D341Med (cell line): ENCODE measurements at places on chromosomes 16 and 17.

DNA sequence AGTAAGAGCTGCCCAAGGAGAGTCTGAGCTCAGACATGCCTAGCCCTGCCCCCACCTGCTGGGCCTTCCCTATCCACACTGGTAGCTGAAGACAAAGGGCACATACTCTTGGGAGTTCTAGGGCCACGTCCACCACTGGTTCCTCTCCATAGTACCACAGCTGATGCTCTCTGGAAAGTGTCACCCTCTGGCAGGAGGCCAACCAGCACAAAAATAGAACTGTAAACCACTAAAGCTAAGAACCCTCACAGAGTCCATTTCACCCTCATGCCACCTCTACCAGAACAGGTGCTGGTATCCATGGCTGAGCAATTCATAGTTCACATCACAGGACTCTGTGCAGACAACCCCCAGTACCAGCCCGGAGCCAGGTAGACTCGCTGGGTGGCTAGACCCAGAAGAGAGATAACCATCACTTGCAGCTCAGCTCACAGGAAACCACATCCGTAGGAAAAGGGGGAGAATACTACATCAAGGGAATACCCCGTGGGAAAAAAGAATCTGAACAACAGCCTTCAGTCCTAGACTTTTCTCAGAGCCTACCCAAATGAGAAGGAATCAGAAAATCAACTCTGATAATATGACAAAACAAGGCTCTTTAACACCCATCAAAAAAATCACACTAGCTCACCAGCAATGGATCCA lies 115.3 kb downstream of the CEP112 start:
- DNase-seq = no peak

- DNase-seq = no peak
These were observed at the start of gene WFDC1 for GRCh38 chr16:84294531-84295142. Gene WFDC1 (plus strand): TSS chr16:84294878. CDS start chr16:84294972, 94 bp downstream.

GRCh38 chr17:38616361-38616760 lies 10.6 kb upstream of the SRCIN1 start:
- peak; percentile 39 for DNase-seq

- no peak for DNase-seq
These were observed 44.3 kb downstream of the RGS9 start for GRCh38 chr17:65181237-65182061.

DNA sequence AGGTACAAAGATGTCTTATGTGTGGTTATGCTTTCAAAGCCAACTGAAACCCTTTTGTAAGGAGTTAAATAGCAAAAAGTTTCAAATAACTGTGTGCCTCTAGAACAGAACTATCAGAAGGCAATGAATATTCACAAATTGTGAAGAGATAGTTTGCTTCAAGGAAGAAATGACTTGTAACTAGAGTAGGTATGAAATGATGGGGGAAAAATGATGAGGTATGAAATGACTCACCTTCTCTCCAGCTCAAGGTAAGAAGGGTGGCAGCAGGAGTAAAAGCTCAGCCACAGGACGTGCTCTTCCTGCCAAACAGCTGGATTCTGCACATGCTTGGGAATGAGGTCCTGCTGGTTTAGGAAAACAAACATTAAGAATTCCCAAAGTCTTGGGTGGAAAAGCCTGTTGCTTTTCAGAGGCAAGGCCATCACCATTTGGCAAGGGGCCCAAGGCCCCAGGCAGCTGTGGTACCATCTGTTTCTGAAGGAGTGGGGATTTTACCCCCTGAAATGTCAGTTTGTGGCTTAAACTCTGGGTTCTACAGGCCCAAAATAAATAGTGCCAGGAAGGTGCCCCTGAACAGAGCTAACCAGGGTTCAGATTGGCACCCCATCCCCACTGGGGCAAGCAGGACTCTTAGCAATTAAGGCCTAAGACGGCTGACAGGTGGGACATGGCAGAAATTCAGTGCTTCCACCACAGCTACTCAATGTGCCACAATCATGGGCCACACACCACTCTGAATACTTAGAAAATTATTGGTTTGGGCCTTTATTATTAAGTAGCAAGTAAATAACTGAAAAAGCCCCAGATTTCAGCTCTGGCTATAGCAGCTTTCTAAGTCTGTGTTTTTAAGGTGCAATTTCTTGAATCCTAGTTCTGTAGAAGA lies 13.3 kb downstream of the HERPUD1 start:
- DNase-seq = no peak

DNA sequence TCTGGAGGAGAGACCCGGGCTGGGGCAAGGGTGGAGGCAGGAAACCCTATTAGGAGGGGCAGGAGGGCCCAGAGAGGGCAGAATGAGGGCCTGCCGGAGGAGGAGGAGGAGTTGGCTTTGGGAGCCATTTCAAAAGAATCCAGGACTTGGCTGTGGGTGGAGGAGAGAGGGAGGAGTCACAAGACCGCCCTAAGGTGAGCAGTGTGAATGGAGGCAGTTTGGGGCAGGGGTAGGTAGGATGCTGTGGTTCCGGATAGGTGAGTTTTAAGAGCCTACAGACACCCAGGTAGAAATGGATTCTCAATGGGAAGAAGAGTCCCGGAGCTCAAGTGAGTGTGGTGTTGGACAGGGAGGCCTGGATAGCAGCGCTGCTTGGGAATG lies 80.3 kb downstream of the ARHGAP23 start:
- DNase-seq = no peak

DNA sequence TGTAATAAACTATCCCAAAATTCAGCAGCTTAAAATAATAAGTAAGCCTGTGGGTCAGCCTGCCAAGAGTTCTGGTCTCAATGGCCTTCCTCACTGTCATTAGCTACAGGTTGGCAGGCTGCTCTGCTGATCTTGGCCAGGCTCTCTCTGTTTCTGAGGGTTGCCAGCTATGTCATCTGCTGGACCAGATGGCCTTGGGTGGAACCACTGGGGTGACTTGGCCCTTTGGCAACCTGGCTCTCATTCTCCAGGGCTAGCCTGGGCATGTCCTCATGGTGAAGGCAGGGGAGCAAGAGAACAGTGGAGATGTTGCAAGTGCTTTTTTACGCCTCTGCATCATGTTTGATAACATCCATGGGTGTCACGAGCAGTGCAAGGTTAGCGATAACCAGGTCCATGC lies 13.9 kb downstream of the ITGAM start:
- DNase-seq = no peak

GRCh38 chr17:68420065-68420464 lies 37.2 kb downstream of the WIPI1 start:
- DNase-seq = no peak

- no peak for DNase-seq
These were observed 6.0 kb upstream of the TNFRSF13B start for GRCh38 chr17:16977932-16978331.

- no peak for DNase-seq
These were observed 15.5 kb downstream of the GTF3C1 start for GRCh38 chr16:27534256-27534655.

GRCh38 chr16:28572696-28573510 lies 19.2 kb downstream of the SGF29 start:
- no peak for DNase-seq

GRCh38 chr16:74603848-74604247 lies 3.1 kb downstream of the GLG1 start:
- no peak for DNase-seq

DNA sequence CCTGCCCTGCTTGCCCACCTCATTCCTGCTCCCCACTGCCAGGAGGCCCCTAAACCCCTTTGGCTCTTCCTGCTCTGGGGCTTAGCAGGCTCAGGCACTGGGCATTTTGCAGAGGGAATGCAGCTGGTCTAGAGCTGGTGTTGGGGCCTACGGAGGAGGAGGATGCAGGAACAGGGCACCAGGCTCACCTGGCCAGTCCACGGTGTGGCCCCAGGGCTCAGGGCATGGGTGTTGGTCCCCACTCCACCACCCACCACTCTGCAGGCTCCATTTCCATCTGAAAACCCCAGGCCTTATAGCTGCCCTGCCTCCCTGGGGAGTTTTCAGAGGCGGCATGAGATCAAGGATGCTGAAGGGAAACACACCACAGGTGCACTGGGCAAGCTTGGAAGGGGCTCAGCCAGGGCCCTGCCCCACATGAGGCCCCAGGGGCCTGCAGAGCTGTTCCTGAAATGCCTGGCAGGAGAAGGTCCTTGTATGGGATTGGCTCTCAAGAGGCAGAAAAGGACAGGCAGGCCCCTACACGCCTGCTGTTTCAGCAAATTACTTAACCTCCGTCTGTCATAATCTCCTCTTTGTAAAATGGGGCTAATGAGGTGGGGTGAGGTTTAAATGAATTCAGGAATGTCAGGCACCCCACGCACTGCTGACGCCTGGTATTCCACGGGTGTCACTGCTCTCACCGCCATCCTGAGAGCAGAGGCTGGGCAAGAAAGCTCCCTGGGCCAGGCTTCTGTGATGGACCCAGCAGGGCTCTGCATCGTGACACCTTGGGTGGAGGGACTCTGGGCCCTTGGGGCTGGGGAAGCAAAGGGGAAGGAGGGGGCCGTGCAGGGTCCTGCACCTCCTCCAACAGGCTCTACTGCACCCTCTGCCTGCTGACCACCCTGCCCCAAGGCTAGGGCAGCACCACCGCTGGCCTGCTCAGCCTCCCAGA lies 9.3 kb downstream of the SLC47A2 start:
- DNase-seq = peak; percentile 27

DNA sequence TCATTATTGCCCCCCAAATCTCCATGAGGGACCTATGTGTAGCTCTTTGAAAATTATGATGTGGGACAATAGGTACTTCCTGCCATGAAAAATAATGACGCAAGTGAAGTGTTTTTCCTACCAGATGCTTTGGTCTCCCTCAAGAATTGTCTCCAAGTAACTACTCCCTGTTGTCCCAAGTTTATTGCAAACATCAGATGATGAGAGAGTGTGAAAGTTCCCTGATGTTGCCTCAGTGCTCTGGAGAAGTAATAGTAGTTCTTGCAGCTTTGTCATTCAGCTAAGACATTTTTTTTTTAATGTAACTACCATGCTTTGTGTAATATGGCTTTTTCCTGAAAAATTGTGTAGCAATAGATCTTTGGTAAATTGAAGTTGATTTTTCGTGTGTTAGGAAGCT lies 20.1 kb downstream of the LPCAT2 start:
- DNase-seq = no peak

- no peak for DNase-seq
These were observed 77.5 kb downstream of the RPGRIP1L start for GRCh38 chr16:53626161-53626560.

- no peak for DNase-seq
These were observed 1686.8 kb downstream of the TP53TG3F start for GRCh38 chr16:35146031-35146710.

DNA sequence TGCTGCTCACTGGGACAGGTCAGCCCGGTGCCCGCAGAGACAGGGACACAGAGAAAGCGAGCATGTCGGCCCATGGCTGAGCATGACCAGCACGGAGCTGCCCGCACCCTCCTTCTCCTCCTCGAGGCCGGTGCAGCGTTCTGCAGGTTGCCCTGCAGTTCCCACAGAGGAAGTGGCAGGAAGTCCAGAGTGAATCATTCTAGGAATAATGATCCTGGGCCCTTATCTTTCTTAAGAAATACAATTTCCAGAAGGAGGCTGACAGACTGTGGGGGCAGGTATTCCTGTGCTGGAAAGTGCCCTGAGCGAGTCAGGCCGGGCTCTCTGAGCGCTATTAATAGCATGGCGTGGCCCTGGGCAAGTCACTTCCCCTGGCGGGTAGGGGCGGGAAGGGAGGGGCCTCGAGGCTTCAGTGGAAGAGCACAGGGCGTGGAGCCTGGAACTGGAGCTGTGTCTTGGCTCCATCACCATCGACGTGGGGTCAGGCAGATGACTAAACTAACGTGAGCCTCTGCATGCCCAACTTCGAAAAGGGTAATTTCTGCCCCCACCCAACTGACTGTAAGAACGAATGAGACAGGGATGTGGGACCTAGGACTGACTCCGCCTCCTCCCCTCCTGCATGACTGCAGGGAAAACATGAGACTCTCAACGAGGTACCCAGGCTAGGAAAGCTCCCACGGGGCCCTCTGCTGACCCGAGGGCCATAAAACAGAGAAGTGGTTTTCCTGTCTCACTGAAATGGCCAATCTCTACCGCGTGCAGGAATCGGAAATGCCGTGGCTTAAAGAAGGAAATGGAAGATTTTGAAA lies 9.8 kb downstream of the TMEM204 start:
- DNase-seq = no peak

GRCh38 chr16:16036359-16036792 lies 87.0 kb downstream of the ABCC1 start:
- DNase-seq = no peak

DNA sequence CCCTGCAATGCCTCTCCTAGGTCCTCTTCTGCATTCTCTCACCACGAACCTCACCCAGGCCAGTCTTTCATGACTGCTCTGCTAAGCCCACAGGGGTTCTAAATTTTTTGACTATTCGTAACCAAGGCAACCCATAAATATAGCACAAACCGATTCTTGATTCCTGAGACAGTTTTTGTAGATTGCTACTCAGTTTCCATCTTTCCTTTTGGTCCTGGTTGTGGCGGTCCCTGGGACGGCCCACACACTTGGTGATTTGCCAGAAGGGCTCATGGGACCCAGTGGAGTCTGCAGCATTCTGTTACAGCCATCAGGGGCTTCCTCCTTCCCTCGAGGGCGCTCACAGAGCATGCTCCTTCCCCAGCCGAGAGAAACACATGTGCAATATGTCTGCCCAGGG lies 23.4 kb upstream of the MGAT5B start:
- DNase-seq = no peak

DNA sequence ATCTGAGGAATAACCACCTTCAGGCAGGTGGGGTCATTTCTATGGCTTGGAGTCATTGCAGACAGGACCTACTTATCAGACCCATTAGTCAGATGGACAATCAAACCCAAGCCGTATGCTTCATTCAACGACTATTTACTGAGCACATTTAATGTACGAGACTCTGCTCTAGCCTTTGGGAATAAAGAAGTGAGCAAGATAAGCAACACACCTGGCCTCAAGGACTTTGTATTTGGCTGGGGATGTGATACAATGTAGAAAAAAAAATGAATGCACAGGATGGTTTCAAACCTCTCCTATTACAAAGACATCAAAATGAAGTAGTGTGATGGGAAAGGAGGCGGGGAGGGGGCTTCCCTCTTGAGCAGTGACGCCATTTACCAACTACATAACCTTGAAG lies 311.7 kb downstream of the PMP22 start:
- DNase-seq = no peak

DNA sequence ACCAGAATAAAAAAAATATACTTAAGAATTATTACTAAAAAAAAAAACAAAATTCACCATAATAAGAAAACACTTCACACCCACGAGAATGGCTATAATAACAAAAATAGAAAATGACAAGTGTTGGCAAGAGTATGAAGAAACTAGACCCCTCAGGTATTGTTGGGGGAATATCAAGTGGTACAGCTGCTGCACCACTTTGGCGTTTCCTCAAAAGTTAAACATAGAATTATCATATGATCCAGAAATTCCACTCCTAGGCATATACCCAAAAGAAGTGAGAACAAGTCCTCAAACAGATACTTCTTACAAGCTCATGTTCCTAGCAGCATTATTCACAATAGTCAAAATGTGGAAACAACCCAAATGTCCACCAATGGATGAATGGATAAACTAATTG lies 26.3 kb downstream of the AMFR start:
- DNase-seq = no peak
